NCI-H2081 (cell line): ENCODE measurements at places on chromosomes 1 and 21.

- DNase-seq, result no peak
Observed at GRCh38 chr1:1599030-1599934, 653 bp downstream of the FNDC10 start.

DNA sequence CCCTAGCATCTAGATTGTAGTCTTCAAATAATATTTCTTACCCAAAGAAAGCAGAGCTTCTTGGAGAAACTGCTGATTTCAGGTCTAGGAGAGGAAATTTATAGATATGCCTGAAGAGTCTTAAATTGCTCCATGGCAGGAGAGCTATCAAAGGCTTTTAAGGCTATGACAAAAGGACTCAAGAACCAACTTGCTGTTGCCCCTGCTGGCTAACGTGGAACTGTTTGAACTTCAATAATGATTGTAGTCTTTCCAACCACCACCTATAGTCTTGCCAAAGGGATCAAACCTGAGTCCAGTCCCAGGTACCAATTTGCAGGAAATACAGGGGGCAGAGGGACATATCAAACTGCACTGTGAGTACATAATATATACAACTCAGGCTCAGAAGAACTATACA is 336.2 kb upstream of the ESRRG start:
- no peak for DNase-seq

GRCh38 chr1:29896791-29897714 is 660.7 kb downstream of the PTPRU start:
- DNase-seq, result no peak

DNA sequence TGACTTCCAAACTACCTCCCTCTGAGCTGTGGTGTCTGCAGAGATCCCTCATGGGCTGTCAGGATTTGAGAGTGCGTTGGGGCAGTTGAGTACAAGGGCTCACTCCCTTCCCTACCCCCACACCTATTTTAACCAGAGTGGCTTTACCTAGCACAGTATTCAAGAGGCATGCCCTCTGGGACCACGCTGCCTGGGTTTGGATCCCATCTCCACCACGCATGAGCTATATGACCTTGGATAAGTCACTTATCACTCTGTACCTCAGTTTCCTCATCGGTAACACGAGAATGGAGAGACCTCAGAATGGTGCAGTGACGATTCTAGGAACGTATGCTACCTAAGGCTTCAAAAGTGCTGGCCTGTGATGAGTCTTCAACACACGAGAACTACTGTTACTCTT is 147.3 kb upstream of the WNT4 start:
- no peak for DNase-seq

DNA sequence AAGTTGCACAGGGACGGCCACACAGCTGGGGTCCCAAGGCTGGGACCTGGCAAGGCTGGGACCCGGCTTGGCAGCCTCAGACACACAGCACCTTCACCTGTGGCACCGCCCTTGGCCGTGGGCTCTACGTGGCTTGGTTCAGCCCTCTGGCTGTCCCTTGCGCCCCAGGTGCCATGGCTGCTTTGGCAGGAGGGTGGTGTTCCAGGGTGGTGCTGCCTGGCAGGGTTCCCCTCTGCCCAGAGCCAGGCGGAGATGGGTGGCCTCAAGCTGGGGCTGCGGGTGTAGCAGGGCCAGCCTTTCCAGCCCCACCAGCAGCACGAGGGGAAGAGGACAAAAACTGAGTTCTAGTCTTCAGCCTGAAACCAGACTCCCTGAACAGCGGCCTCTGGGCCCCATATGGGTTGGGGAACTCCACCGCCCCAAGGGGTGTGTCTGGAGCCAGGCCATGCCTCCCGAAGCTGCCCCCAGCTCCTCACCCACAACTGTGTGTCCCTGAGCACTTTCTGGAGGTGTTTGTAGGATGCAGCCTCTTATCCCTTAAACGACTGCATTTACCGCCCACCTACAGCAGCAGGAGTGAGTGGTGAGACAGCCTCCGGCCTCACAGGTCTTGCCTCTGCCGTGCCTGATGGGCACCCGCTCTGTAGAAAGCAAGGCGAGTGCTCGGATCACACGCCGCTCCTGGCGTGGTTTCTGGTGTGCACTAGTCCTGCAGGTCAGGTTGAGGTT is 92.3 kb downstream of the PDE9A start:
- no peak for DNase-seq

DNA sequence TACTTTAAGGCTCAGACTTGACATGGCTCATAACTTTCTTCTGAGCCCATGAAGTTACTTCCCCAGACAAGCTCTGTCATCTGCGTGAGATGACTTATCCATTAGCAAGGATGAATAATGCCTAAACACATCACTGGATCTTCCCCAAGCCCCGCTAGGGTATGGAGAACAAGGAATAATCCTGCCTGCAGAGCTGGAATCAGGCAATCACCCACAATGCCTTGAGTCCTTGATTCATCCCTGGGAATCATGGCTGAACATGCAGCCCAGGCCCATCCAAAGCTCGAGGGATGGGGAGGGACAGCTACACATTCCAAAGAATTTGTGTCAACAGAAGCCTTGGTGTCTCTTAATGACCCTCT is 131.7 kb downstream of the PSMG1 start:
- no peak for DNase-seq

GRCh38 chr21:45338311-45339017 is 50.8 kb upstream of the POFUT2 start:
- no peak for DNase-seq
